ENCODE measurements at places on chromosomes 11 and 22.
A peak's percentile ranks its signal among the peaks of the same experiment; 100 is the strongest.

- DNase-seq = no peak
Measured at GRCh38 chr11:58193391-58193790, 4.5 kb downstream of the OR9Q2 start.

DNA sequence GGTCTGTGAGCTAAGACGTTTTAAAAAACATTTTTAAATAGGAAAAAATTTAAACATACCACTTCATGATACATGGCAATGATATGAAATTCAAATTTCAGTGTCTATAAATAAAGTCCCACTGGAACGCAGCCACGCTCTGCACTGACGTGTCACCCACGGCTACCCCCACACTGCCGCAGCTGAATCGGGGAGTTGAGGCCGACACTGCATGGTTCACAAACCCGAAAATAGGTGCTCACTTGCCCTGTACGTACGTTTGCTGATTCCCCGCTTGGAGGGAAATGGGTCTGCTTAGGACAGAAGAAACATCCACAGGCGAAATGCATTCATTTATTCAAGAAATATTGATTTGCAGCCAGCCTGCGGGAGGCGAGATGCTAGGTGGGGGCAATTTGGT lies 1342.3 kb downstream of the TBC1D22A start:
- no peak for DNase-seq

- DNase-seq = peak; percentile 70
Measured at GRCh38 chr11:19777377-19778102, 64.9 kb downstream of the NAV2 start.

- DNase-seq = peak; percentile 70
Measured at GRCh38 chr22:46105494-46106278, 44.6 kb upstream of the PPARA start.

DNA sequence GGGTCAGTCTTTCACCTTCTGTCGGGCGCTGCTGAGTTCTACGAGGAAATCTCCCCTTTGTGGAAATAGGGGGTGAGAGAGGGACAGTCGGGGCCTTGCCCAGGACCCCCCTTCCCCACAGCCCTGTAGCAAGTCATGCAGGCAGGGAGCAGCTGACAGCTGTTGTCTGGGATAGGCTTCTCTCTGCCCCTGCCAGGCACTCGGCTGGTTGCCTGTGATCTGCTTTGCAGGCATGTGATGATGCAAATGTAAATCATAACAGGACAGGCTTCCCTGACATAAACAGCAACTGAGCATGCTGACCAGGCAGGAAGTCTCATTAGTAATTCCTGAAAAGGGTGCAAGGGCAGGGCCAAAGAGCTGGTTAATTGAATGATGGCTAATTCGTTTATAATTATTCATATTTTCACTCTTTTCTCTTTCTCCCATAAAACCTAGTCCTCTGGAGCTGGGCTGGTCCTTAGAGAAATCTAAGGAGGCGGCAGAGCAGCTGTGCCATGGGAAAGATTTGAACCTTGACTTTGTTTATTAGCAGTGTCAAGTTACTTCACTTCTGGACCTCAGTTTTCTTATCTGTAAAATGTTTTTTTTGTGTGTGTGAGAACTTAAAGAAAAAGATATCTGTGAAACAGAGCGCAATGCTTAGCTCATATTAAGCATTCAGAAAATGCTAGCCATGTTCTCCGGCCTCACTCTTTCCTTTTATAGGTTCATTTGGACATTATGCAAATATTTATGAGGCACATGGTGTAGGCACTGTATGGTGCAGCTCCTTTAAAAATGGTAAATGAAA lies 129.7 kb downstream of the LDLRAD3 start:
- peak; percentile 63 for DNase-seq

DNA sequence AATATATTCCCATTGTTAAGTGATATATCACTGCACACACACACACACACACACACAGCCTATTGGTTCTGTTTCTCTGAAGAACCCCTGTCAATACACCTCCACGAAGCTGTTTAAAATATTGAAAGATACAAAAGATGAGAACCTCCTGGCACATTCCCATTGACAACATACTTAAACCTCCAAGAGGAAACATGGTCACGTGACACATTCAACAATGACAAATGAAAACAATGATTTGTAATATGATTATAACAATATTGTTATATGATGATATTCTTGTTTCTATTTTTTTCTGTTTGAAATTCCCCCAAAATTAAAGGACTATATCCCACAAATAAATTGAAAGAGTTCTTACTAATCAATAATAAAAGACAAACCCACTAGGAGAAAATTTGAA lies 1344.9 kb downstream of the BRD1 start:
- DNase-seq = no peak
